ENCODE measurements at places on chromosomes 2 and 18.
A peak's percentile ranks its signal among the peaks of the same experiment; 100 is the strongest.

- peak; percentile 67 for DNase-seq
Observed at GRCh38 chr2:174577967-174578589, 19.5 kb downstream of the WIPF1 start.

GRCh38 chr2:198815626-198816025 is 642.1 kb downstream of the SATB2 start:
- DNase-seq, result no peak

DNA sequence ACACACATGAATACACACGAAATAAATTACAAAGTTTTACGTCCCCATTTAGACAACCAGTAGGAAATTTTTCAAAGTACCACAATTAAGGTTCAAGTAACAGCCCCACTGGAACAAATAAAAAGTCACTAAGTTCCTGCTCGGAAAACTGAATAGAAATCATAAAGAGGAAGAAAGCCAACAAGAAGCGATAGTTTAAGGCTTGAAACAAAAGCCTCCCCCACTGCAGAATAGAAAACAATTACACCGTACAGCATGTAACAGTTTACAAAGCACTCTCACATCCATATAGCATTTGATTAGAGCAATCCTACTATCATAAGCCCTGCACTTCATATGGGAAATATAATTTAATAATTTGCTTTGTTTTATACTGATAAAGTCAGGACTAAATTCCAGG is 15.5 kb downstream of the KLF7 start:
- no peak for DNase-seq

- no peak for DNase-seq
Observed at GRCh38 chr2:100237770-100238169, 84.5 kb downstream of the LONRF2 start.

DNA sequence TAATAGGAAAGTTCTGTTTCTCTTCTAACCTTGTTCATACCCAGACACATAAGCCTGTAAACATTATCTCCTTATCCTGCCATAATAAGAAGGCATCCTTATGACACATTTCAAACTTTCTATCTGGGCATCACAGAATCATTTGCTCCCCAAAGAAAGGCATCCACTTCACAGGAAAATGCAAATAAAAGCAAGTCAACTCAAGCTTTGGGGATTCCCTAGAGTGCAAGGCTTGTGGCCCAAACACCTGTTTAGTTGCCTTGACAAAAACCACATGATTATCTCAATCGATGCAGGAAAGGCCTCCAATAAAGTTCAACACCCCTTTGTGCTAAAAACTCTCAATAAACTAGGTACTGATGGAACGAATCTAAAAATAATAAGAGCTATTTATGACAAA is 195.7 kb upstream of the GALNT5 start:
- no peak for DNase-seq

DNA sequence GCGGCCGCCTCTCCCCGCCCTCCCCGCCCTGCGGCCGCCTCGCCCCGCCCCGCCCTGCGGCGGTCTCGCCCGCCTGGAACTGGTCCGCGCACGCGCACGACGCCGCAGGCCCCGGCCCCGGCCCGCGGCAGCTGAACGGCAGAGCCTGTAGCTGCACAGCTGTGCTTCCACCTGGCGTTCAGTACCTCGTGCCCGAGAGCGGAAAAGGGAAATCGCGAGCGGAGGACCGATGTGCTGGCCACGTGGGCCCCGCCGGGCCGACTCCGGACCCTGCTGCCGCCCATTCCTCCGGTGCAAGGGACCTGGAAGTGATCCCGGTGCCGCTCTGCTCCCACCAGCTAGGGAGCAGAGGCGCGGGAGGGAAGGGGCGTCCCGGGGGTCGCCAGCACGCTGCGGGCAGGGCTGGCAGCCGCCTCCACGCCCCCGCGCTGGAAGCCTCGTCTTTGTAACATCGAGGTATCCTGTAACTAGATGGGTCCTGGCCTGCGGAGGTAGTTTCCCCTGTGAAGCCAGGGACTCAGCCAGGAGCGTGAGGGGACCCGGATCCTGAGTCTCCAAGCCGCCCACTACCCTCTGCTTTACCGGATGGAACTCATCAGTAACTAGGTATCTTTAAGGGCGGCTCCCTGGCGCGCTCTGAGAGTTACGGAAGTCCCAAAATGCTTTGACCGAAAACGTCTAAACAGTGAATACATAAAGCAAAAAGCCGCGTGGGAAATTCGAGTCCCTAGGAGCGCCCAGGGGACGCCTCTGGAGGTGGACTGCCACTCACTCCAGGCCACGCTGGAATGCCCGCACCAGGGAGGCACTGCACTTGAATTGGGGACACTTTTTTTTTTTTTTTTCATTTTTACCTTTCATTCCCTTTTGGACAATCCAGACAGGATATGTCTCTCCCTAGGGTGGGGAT is 704 bp upstream of the ODC1 start:
- no peak for DNase-seq

GRCh38 chr2:217733461-217733860 is 269.3 kb downstream of the TNS1 start:
- no peak for DNase-seq

- no peak for DNase-seq
Observed at GRCh38 chr2:99607861-99608491, 118.2 kb upstream of the REV1 start.

DNA sequence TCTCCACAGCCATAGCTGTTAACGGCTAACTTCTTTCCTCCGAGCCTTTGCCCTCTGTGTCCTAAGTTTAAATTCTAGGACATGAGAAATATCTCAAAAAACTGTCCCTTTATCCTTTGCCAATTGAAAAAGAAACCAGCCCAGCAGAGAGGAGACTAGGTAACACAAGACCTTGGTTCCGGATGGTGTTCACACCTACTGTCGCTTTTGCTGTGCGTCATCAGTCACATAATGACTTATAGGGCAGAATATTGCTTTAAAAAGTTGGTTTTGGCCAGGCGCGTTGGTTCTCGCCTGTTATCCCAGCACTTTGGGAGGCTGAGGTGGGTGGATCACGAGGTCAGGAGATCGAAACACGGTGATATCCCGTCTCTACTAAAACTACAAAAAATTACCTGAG is 66.2 kb downstream of the SP3 start:
- no peak for DNase-seq

DNA sequence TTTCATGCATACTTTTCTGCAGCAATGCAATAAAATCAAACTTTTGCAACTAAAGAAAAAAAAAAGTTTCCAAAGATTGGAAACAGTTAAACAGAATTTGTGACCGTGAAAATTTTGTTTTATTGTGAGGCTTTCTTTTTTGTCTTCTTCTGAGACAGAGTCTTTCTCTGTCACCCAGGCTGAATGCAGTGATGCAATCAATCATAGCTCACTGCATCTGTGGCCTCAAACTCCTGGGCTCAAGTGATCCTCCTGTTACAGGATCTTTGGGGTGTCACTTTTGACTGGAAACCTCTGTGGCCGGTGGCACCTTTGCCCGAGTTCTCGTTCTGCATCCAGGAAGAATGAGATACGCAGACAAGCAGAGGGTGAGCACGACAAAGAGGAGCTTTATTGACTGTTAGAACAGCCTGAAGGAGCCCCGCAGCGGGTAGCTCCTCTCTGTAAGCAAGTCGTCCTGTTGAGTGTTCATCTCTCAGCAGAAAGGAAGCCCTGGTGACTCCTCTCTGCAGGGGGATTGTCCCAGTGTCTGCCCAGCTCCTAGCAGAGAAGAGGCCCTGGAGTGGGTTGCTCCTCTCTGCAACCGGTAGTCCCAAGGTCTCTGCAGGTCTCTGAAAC is 16.9 kb upstream of the ILKAP start:
- DNase-seq, result no peak

GRCh38 chr2:71578767-71579342 is 125.5 kb downstream of the DYSF start:
- DNase-seq, result no peak

- DNase-seq, result peak; percentile 37
Observed at GRCh38 chr18:74951165-74951760, 257.7 kb downstream of the PTGR3 start.

DNA sequence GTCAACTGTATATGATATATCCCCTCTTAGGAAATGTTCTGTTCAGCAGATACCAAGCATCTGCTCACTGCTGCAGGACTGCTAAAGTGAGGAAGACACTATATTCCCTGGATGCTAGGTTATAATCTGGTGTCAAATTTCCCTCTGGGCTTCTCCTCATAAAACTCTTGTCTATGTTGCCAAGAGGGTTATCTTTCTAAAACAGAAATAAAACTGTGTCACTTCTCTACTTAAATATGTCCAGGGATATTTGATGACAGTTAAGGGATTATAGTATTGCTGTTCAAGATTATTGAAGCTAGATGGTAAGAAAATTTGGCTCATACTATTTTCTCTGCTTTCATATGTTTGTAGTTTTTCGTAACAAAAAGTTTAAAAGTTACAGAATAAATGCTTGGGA is 30.5 kb upstream of the SNRNP27 start:
- no peak for DNase-seq

GRCh38 chr2:240891492-240892340 is 4.2 kb downstream of the MAB21L4 start:
- no peak for DNase-seq

GRCh38 chr2:215419769-215420470 is 15.9 kb downstream of the FN1 start:
- no peak for DNase-seq

GRCh38 chr2:127511090-127511695 is 15.1 kb downstream of the IWS1 start:
- DNase-seq, result no peak

GRCh38 chr18:12373771-12374116 is 3.3 kb downstream of the AFG3L2 start:
- no peak for DNase-seq

DNA sequence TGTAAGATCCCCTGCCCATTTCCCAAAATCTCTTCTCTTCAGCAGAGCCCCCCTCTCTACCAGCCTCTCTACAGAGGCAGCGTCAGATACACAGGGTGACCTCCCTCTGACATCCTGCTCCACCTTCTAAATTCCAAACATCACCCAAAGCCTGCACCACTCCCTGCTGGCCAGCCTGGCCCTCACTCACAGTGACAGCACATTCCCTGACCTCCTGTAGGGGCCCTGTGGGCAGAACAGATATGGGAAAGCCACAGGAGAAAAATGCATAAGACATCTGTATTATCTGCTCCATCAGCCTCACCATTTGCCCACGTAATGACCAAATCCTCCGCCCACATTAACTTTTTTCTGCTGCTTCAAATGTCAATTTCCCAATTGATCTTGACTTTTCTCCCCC is 40.6 kb downstream of the TRABD2A start:
- DNase-seq, result no peak

DNA sequence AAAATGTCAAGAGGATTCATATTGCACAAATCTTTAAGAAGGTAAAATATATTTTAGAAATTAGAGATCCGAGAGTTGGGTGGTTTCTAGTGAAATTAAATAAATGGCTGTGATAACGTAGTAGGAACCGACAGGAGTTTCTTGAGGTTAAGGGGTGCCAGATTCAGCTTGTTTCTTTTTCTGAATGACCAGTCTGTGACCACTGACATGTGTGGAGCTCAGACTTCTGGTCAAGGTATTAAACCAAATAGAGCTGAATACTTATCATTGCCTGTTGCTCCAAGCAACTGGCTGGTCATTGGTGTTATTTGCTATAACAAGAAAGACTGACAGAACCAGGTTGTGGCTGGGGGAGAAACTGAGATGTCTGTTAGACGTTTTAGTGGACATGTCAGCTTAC is 408.2 kb upstream of the HS6ST1 start:
- no peak for DNase-seq

GRCh38 chr2:240583774-240584173 is 2.8 kb upstream of the CAPN10 start:
- DNase-seq, result no peak

DNA sequence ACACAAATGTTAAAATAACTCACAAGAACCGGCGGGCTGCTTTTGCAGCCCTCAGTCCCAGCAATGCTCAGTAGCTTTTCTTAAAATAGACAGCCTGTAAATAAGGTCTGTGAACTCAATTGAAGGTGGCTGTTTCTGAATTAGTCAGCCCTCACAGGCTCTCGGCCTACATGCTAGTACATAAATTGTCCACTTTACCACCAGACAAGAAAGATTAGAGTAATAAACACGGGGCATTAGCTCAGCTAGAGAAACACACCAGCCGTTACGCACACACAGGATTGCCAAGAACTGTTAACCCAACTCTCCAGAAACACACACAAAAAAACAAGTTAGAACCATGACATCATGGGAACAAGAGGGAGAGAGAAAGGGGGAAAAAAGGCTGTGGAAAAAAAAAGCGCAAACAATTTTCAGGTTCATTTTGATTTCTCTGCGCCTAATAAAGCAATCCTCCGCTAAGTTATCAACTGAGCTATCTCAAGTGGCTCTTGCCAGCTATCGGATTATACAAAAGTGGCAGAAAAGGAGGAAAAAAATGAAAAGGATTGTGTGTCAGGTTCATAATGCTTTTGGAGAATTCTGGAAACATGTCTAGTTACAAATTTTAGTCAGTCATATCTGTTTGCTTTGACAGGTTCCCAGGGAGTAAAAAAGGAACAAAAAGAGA is 89.1 kb downstream of the ZEB2 start:
- no peak for DNase-seq

GRCh38 chr2:200467806-200468681 is 41.8 kb downstream of the KCTD18 start:
- peak; percentile 59 for DNase-seq

- DNase-seq, result no peak
Observed at GRCh38 chr18:34122724-34123334, 101.9 kb downstream of the NOL4 start.

DNA sequence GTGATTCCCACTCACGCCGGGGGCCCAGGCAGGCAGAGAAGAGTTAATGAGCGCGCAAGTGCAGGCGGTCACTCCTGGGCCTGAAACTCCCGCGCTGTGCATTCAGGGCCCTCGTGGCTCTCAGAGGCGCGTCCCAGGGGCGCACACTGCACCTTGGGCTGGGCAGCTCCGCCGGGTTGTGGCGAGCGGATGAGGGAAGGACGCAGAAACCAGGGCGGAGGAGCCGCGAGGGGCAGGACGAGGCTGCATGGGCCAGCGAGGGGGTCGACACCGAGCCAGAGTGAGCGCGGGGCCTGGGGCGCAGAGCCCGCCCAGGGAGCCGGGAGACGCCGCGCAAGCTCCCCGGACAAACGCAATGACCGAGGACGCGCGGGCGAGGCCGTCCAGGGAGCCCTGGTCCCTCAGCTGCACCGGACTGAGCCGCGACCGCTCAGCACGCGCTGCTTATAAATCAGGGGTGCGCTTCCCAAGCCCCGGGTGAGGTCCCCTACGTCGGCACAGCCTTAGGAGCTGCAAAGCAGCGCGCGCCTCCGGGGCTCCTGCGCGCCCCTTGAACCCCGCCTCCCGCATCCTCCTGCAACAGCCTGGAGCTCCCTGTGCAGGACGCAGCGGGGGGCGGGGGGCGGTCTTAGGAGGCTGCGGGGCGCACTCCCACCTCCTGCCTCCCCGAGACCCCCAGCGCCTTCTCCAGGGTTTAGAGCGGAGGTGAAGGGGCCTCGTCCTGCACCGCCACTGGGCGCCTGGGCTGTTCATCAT is 180.2 kb upstream of the ALKAL2 start:
- DNase-seq, result no peak

DNA sequence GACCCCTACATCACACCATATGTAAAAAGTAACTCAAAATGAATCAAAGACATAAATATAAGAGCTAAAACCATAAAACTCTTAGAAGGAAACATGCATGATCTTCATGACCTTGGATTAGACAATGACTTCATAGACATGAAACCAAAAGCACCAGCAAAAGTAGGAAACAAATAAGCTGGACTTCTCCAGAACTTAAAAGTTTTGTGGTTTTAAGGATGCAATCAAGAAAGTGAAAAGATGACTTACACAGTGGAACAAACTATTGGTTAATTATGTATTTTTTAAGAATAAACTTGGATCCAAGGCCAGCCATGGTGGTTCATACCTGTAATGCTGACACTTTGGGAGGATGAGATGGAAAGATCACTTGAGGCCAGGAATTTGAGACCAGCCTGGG is 150.2 kb downstream of the GALNT1 start:
- no peak for DNase-seq

All from stimulated activated naive CD4-positive, alpha-beta T cell (primary cell).